ENCODE measurements at places on chromosomes 3 and 15.

DNA sequence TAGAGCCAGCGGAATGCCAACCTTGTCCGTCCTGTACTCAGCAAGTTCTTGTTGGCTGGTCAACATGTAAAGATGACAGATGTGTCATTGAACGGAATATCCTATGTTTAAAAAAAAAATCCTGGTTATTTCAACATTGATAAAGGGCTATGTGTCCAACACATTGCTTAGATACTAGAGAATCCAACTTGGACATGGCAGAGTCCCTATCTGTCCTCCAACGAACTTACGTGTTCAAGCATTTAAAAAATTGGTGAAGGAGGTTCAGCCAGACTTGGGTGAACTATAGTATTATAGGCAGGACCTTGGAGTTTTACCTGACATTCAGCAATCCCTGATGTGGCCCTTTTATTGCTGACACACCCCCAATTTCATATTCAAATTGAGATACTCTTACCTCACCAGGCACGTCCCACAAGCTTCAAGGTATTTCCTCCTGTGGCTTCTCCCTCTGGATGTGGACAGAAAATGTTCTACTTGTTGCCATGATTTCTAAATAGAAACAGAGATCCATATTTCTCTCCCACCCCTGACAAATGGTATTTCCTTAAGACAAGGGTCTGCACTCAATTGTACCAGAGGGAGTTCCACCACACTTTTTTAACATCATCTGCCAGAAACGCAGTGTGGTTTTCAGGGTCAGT lies 207.7 kb upstream of the TPM1 start:
- no peak for DNase-seq

GRCh38 chr3:42702066-42702951 lies at the start of gene HHATL:
Gene HHATL (minus strand): TSS chr3:42702798. CDS start chr3:42700826, 1,972 bp downstream.
- DNase-seq, result no peak

GRCh38 chr3:150806185-150806835 lies 43.3 kb upstream of the SIAH2 start:
- no peak for DNase-seq

DNA sequence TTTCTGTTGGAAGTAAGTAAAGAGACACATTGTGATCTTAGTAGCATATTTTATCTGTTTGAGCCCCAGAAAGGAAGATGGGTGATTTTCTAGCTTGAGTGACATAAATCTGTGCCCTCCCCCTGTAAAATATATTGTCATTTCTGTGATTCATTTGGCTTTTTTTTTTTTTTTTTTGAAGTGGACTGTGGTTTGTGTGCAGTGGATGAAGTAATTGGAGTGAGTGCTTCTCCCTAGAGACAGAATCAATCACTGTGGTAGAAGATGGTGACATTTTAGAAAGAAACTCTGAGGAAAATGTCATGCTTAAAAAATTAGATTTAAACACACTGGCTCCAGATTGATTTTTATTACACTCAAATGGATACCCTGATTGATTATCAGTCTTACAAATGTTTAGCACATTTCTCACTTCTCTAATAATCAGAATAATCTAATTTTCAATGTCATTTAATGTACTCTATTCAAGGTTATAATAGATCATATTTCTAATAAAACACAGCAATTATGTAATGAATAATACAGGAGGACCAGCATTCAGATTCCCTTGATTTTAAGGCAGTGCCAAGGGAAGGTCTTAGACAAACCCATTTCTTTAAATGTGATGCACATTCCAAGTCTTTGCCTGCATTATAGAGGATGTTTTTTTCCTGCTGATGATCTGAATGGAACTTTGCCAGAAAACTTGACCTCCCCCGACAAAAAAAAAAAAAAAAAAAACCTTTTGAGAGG lies 116.6 kb downstream of the TOP2B start:
- DNase-seq, result no peak

DNA sequence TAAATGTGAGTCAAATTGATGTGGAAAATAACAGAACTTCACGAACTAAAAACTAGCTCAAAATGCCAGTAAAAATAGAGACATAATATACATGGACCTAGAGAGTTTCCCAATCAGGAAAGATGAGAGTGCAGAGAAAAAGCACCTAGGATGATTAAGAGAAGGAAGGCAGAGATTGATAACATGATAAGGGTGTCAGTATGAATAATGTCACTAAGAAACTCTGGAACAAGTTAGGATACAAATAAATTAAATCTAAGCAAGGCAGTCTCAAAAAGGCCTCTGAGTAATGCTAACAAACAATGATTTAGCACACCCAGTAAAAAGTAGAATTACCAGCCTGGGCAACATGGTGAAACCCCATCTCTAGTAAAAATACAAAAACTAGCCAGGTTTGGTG lies 304.7 kb upstream of the DPPA4 start:
- no peak for DNase-seq

DNA sequence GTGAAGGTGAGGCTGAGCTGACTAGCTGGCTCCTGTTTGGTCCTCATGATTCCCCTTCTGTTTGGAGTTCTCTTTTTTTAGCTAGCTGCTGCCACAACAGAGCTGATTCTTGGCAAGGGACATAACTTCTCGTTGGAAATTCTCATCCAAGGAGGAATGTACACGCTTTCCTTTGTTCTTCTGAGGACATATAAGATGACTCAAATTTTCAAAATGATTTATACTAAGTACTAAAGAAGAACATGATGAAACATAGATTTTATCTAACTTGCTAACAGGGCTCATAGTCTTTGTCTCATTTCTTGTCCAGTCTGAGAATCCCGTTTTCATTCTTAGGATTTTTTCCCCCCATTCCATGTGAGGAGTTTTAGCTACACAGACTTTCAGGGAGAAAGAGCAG lies 2.9 kb upstream of the TFG start:
- DNase-seq, result no peak

DNA sequence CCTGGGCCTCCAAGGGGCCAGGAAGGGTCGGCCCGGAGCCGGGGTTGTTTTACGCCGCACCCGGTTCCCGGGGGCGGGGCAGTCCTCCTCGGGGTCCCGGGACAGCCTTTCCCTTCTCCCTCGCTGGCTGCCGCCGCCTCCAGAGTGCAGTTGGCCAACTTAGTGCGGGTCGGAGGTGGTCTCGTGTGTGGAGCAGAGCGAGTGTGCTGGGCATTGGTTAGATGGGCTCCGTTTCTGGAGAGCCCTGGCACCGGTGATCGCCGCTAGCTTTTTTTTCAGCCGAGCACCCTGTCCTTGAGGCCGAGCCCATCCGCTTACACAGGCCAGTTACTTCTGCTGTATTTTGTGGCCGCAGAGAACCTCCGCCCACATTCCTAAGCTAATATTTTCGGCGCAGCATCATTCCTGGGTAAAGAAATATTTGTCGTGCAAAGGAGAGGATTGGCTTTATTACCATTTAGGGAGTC lies 585 bp downstream of the KIF23 start:
- DNase-seq, result no peak

- DNase-seq, result no peak
Measured at GRCh38 chr3:15161133-15161532, 44.9 kb upstream of the CAPN7 start.

GRCh38 chr15:101490922-101491733 lies 1.6 kb upstream of the PCSK6 start:
- no peak for DNase-seq

GRCh38 chr15:93178371-93178770 lies 89.4 kb upstream of the RGMA start:
- DNase-seq, result no peak

GRCh38 chr3:46578973-46579755 lies 13.1 kb upstream of the LRRC2 start:
- DNase-seq, result peak; percentile 40

- no peak for DNase-seq
Measured at GRCh38 chr3:89049119-89049518, 58.3 kb upstream of the EPHA3 start.

DNA sequence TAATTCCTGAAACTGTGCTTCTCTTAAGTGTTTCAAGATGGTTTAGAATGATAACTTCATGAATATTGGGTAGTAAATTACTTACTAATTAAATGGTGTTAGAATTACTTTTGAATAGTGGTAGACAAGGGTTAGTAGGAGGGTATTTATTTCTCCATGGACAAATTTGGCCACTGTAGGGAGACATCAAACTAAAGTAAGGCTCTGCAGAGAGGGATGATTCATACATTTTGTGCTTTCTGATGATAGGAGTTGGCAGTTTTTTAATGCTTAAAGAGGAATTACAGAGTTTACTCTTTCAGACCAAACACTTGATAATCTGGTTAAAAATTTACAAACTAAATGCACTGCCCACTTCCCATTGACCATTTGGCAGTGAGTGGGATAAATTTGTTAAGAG lies 127.6 kb downstream of the NAALADL2 start:
- DNase-seq, result no peak

GRCh38 chr3:11643605-11644087 lies at the start of gene VGLL4:
Gene VGLL4 (minus strand): TSS chr3:11643915. CDS start chr3:11643518, 397 bp downstream.
- DNase-seq, result peak; percentile 39

DNA sequence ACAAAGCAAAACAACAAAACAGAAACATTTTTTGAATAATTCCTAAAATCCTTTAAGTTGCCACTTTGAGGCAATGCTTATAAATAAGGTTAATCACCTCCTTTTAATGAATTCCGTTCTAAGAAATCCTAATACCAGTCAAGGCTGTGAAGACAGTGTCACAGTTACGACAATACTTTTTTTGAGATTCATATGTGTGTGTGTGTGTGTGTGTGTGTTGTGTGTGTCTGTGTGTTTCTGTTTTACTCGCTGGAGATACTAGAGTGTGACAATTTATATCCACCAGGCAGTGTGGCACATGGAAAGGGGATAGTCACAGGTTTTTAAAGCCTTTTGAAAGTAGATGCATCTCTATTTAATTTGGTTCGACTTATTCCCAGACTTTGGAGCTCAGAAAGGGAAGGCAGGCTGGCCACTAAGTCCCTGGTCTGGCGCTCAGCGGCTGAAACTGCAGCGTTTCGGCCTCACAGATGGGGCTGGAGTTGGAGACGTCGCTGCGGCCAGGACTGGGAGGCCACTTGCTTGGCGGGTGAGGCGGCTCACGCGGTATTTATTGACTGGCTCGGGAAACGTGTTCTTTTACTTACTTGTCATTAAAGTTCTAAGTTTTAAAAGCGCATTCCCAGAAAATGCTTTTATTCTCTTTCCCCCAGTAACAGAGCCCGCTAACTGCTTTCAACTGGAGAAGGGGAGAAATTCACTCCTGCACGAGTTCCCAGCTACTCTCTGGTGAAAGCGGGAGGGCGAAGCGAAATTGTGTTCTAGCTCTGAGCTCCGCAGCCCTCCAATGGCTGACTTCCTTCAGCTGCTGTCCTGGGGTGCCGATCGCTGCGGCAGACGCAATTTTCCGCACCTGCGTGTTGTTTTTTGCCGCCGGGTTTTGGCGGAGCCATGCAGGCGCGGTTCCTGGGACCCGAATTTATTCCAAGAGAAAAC lies 13.7 kb downstream of the ZIC1 start:
- DNase-seq, result no peak

- no peak for DNase-seq
Measured at GRCh38 chr3:35385271-35385670, 254.1 kb upstream of the ARPP21 start.

DNA sequence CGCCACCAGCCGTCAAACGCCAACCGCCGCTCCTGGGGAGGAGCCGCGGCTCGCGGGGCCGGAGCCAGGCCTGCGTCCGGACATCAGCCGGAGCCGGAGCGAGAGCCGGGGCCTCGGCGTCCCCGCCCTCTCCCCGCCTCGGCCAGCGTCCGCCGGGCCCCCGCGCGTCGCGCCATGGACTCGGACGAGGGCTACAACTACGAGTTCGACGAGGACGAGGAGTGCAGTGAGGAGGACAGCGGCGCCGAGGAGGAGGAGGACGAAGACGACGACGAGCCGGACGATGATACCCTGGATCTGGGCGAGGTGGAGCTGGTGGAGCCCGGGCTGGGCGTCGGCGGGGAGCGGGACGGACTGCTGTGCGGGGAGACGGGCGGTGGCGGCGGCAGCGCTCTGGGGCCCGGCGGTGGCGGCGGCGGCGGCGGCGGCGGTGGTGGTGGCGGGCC lies 359 bp downstream of the ARIH1 start:
- DNase-seq, result no peak

- DNase-seq, result no peak
Measured at GRCh38 chr3:85120879-85121278, 162.1 kb downstream of the CADM2 start.

- DNase-seq, result no peak
Measured at GRCh38 chr3:42308651-42309050, 42.7 kb upstream of the CCK start.

DNA sequence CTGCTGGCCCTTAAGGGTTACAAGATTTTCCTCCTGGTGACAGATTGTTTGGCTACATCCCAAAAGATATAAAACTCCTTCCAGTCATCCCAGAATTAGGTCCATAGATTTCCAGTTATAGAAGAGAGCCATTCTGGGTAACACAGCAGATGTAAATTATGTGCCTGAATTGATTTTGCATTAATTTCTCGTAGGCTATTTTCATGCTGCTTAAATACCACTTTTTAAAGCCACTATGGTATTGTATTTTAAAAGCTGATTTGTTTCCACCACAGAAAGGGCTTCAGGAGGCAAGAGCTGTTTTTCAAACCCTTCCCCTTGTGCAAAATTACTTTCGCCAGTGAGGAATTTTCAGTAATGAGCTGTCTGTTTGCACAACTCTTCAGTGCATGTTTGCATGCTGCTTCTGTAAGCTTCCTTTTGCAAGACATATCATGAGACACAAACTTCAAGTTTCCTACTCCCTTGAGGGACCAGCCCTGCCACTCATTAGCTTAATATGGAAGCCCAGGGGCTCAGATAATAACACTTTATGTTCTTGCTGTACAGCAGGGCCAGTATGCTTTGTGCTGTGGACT lies 105.4 kb upstream of the TNIK start:
- DNase-seq, result peak; percentile 15

DNA sequence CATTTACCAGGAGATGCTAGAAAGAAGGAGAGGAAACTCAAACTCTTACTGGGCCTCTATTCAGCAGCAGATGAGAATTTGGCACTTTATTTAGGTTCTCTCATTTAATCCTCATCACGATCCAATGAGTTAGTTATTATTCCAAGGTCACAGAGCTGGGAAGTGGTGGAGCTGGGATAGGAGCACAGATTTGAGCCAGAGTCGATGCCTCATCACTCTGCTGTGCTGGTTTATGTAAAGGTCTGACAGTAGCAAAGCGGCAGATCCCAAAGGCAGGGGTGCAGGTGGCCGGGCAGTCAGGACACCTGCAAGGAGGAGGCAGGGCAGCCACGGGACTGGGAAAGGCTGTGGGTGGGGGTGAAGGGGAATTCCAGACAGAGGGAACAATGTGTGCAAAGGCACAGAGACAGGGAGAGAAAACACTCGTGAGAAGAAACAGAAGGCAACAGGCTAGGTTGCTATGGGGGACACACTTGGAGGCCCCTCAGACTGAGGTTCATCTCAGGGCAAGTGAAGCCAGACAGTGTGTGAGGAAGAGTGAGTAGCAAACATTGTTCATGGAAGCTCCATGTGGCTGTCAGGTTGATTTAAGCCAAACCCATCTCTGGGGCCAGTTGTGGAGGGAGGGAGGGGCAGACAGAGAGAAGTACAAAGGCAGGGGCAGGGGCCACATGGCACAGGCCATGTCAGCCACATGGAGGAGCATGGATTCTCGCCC lies 26.8 kb downstream of the RAB6B start:
- DNase-seq, result no peak

GRCh38 chr15:39232512-39232911 lies 348.4 kb upstream of the THBS1 start:
- DNase-seq, result no peak

GRCh38 chr3:186719945-186720739 lies 3.0 kb downstream of the KNG1 start:
- no peak for DNase-seq

Measured in DMS153 (cell line).